ENCODE measurements at places on chromosomes 16 and 17.

DNA sequence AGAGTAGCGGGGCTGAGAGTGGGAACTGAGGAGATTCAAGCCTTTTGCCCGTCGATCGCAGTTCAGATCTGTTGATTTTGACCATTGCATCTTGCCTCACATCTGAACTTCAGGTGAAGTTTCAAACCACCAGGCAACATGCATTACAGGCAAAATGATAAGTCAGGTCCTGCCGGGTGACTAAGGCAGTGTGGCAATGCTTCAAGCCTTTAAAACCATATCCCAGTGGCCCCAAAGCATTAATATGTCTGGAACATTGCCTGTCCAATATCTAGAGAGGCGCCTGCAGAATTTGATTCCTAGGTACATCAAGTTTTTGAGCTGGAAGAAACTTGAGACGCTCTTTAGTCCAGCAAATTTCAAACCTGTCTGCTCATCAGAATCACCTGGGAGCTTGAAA, 502.8 kb downstream of the MAF start:
- no peak for DNase-seq

DNA sequence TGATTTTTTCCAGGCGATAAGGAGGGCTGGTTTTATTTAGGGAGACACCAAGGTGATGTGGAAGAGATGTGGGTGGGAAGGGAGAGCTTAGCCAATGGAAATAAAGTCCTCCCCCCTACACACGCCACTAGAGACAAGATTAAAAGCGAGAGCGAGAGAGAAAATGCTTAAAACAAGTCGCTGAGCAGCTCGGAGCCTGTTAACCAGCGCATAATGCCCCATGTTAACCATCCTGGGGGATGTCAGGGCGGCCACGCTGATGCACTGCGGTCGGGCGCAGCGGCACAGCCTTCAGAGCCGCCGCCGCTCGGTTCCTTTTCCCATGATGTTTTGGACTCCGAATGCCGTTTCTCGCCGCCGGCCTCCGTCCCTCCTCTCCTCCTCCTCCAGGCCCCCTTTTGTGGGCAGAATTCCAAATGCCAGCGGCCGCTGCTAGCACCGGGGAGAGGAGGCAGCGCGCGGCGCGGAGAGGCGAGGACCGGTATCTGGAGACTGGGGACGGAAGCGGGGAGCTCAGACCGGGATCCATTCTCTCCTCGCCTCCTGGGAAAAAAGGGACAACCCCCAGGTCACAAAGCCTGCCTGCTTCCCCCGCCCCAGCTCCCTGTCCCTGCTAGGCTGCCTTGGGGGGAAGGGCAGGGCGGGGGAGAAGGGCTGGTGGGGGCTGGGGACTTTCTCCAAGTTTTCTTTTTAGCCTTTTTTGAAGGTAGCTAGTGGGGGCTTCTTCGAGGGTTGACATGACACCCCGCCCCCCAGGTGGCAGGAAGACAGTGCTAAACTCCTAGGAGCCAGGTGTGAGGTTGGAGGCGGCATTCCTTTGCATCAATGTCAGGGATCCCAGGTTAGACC, 98.1 kb upstream of the CCL2 start:
- no peak for DNase-seq

GRCh38 chr16:87918338-87918737, 18.0 kb downstream of the CA5A start:
- no peak for DNase-seq

DNA sequence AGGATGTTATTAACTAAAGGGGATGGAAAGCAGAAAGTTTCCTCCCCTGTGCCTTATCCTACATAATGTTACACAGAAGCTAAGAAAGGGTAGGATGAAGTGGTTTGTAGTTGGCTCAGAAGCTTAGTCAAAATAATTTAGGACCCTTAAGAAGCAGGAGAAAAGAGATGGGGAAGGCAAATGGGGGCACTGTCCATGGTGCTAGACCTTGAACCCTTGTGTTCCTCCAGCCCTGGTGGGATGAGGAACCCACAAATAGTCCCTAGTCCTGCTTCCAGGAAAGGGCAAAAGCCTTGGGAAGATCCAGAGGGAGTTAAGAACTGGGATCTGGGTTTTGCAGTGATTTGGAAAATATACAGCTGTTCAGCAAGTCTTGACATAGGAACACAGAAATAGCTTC, 54.5 kb downstream of the SLC5A11 start:
- no peak for DNase-seq

DNA sequence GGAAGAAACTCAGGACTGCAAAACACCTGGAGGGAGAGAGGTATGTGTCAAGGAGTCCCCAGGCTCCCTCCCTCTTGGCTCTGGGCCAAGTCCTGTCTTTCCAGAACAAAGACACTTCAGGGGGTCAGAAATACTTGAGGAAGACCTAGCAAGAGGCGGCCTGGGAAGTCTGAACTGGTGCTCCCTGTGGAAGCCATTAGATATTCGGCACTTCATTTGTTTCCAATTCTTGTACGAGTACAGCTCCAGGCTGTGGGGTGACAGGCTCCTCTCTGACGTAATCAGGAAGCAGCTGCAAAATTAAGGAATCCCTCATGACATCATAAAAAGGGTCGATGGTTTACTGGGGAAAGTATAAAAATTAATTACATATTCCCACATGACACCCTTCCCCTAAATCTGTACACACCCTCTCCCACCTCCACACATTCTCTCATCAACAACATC, 108.7 kb downstream of the SMG6 start:
- no peak for DNase-seq

GRCh38 chr17:78124081-78124835, 4.3 kb downstream of the TMC6 start:
- no peak for DNase-seq

GRCh38 chr16:83946781-83947566, 6.1 kb upstream of the OSGIN1 start:
- no peak for DNase-seq

GRCh38 chr17:68657576-68657975, 56.4 kb upstream of the FAM20A start:
- DNase-seq, result no peak

DNA sequence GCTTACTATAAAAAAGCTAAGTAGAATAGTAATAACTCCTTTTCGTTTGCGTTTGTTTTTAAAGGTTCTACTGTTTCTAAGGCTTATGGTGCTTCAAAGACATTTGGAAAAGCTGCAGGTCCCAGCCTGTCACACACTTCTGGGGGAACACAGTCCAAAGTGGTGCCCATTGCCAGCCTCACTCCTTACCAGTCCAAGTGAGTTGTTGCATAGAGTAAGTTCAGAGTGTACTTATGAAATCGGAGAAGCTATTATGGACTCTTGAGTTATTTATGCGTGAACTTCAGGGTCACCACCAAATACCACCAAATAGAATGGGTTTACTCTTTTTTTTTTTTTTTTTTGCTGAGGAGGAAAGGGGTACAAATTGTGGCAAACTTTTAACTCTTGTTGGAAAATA, 45.8 kb downstream of the RPA1 start:
- DNase-seq, result no peak

- no peak for DNase-seq
Measured at GRCh38 chr16:8137606-8138005, 452.7 kb downstream of the TMEM114 start.

GRCh38 chr17:51044976-51045375, 75.7 kb downstream of the SPAG9 start:
- no peak for DNase-seq

- DNase-seq, result no peak
Measured at GRCh38 chr16:12651765-12652512, 151.7 kb downstream of the CPPED1 start.

DNA sequence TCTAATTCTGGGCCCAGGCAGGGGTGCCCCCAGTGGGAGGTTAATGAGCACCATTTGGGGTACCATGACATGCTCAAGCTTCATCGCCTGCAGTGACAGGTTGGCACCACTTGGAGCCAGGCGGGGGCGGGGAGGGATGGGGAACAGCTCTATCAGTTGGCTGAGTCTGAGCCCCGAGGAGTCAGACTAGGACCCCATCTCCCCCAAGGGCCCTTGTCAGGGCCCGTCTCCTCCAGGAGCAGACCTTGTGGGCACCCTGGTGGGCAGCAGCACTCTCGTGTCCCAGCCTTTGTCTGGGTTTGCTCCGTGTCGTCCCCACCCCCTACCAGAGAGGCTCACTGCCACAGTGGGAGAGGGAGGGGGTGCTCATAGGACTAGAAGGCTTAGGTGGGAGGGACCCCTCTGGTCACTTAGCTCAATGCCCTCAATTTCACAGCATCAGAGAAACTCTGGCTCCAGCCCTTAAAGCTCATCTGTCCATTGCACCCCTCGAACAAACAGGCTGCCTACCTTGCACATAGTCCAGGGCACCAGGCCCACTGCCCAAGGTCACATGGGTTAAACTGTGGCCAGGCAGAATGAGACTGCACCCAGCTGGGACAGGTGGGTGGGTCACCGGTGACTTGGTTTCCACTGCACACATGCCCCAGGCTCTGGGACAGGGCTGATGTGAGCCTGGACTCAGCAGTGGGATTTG, 4.1 kb downstream of the PPP1R9B start:
- no peak for DNase-seq

DNA sequence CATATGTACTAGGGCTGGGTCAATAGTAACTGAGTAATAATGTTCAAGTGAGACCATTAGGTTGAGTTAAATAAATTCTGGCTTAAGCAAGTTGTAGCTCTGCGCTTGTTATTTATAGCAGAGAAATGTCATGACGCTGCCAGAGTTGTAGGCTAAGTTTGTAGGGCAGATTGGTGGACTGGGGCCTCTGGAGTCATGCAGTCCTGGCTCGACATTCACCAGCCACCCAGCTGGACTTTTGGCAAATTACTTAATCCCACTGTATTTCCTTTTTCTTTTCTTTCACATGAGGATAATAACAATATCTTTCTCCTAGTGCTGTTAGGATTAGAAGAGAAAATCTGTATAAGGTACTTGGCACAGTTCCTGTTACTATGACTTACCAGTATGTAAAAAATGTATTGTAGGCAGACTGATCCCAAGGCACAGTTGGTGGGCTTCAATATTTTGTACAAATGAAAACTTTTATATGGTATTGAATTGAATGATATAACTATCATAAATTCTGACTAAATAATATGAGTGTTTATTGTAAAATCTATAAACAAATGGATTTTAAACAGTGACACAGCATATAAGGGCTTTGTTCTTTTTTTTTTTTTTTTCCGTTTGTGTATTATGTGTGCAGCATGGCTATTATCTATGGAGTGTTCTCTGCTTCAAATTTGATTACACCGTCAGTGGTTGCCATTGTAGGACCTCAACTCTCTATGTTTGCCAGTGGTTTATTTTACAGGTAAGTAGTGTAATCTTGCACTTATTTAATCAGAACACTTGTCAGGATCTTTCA, 2.6 kb downstream of the MFSD11 start:
- no peak for DNase-seq

GRCh38 chr17:70825321-70826125, 656.2 kb downstream of the KCNJ2 start:
- no peak for DNase-seq

GRCh38 chr17:81927653-81928543, at the start of gene MAFG:
Gene MAFG, minus strand, starts transcription at chr17:81927735. Its CDS starts 4,550 bp downstream, at chr17:81923185.
- DNase-seq, result peak; percentile 92

- no peak for DNase-seq
Measured at GRCh38 chr17:81371910-81372760, 23.1 kb upstream of the BAHCC1 start.

DNA sequence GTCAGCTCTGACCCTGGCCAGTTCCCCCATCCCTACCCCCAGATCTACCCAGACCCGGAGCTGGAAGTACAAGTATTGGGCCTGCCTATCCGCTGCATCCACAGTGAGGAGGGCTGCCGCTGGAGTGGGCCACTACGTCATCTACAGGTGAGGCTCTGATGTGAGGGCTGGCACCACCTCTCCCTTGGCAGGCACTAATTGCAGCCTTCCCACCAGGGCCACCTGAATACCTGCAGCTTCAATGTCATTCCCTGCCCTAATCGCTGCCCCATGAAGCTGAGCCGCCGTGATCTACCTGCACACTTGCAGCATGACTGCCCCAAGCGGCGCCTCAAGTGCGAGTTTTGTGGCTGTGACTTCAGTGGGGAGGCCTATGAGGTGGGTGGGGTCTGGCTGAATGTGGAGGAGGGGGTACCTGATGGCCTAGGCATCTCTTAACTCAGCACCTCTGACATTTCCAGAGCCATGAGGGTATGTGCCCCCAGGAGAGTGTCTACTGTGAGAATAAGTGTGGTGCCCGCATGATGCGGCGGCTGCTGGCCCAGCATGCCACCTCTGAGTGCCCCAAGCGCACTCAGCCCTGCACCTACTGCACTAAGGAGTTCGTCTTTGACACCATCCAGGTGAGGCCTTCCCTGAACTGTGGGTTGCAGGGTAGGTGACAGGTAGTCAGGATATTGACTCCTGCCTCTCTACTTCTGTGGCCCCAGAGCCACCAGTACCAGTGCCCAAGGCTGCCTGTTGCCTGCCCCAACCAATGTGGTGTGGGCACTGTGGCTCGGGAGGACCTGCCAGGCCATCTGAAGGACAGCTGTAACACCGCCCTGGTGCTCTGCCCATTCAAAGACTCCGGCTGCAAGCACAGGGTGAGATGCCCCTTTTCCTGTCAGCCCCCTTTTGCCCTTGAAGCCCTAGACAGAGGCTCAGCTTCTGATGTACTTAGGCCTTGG, 4.3 kb downstream of the TRAF4 start:
- DNase-seq, result no peak

DNA sequence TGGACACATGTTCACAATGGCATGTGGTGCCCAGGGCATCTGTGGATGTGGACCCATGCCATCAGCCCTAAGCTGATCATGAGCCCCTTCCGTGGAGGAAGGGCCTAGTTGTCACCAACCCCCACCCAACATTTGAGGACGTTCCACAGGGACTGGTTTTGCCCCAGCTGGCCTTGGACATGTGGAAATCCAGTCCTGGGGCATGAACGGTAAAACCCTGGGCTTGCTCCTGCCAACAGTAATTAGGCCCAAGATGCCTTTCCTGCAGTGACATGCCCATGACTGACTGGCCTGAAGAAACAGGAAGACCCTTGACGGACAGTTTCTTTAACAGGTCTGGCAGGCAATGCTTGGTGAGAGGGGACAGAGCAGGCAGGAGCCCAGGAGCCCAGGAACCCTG, 7.7 kb downstream of the TNS4 start:
- DNase-seq, result no peak

DNA sequence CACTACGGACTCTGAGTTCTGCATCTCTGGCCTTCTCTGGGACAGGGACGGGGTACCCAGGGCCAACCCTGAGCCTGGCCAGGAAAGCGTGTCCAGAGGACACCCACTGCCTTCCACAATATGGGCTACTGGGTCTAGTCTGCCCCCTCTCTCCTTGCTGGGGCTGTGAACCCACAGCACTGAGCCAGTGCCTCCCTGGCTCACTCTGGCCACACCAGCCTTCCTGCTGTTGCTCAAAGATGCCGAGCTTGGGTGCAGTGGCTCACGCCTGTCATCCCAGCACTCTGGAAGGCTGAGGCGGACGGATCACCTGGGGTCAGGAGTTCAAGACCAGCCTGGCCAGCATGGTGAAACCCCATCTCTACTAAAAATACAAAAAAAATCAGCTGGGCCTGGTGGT, 24.8 kb downstream of the PITPNM3 start:
- no peak for DNase-seq

GRCh38 chr16:4419402-4419959, 3.1 kb upstream of the CORO7 start:
- no peak for DNase-seq

Data from RWPE1 (cell line).